MCF 10A (cell line): ENCODE measurements at places on chromosomes 16 and 17.

GRCh38 chr16:67277294-67277998 is 1.9 kb upstream of the PLEKHG4 start:
- DNase-seq, result peak; percentile 98

- DNase-seq, result no peak
Measured at GRCh38 chr16:62954144-62955032, 918.1 kb upstream of the CDH8 start.

DNA sequence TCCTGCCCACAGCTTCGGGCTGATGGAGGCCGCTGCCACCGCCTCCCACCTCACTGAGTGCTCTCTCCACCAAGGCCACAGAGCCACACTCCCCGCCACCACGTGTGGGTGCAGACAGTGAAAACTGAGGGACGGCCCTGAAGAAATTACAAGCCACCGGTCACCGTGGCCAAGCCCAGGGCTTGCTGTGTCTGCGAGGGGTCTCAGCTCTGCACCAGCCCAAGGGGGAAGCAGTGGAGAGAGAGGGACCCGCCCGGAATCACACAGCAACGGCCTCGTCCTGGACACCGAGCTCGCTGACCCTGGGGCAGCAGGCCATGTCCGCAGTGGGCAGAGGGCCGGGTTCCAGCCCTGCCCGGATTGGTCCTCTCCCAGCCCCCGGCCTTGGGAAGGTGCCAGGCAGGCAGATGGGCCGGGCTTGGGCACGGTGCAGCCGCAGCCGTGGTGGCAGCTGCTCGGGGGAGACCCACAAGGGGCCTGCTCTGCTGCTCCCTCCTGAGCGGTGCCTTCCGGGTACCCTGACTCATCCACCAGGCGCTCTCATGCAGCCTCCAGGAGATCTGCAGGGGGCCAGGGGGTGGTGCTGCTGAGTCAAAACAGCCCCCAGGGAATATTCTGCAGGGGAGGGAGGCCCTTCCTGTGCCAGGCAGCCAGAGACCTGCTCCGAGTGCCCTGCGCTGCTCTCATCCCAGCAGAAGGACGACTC is 52.0 kb downstream of the CBFA2T3 start:
- DNase-seq, result peak; percentile 83

DNA sequence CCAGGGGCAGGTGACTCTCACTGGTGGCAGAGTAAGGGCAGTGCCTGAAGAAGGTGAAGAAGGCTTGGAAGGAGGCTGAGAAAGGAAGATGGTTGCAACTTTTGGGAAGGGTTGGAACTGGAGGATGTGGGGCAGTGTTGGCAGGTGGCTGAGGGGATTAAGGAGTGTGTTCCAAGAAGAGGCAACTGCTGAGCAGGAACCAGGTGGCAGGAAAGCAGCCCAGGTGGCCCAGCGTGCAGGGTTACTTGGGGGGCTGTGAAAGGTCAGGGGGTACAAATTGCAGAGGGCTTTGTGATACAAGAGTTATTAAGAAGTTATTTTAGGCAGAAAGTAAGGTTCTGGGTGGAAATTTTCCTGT is 28.6 kb downstream of the WSCD1 start:
- DNase-seq, result no peak

GRCh38 chr17:40122999-40123810 is 1.4 kb downstream of the MSL1 start:
- DNase-seq, result peak; percentile 48

DNA sequence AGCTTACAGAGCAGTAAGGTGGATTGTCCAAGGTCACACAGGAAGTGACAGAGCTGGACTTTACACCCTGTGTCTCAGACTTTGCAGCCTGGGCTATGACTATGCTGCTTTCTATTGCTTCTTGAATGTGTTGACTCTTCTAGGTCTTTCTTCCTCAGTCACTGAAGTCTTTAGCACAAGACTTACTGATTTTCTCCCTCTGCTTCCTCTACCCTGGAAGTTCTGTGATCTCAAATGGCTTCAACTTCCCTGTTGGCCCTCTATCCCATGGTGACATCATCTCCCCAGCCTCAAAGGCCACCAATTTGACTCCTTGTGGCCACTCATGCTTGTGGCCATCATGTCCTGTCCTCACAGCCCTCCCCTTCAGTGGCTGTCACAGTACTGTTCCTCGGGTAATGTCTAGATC is 181.3 kb downstream of the HS3ST3A1 start:
- DNase-seq, result peak; percentile 29

DNA sequence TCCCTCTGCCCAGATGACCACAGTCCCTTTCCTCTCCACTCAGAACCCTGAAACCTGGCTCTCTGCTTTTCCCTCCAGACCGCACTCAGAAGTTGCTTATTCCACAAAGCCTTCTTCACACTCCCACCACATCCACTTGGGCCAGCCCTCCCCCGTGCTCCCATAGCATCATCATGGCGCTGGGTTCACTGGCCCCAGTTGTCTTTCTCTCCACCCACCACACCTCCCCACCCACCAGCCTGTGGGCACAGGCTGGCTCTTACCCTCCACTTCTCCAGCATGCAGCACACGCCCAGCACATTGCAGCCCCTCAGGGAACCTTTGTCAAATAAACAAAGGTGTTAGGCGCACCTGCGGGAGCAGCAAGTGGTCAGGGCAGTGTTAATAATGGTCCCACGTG is 130.0 kb downstream of the KATNIP start:
- no peak for DNase-seq

DNA sequence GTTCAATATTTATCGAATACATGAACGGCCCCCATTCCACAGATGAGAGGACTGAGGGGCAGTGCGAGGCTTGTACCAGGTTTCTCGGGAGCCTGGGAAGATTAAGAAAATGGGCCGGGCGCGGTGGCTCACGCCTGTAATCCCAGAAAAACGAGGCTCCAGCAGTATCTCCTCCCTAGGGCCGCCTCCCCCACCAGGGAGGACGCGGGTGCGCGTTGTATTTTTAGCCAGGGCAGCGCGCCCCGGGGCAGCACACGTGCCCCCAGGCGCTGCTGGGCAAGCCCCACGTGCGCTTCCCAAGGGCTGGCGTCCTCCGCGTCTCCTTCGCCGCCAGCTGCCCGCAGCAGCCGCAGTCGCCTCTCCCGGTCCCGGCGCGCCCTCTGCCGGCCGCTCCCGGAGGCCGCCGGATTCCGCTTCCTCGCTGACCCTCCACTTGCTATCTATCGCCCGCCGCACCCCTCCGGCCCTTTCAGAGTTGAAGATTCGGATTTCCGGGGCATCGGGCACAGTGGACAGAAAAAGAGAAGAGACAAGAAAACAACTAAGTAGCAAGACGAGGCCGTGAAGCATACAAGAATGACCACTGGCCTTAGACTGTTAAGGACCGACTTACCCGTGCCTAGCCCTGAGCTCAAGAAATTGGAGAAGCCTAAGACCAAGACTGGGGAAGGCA is 1.9 kb upstream of the YBX2 start:
- peak; percentile 73 for DNase-seq
